Stimulated activated CD8-positive, alpha-beta memory T cell treated with anti-CD3 and anti-CD28 coated beads, Interleukin-4, amount 100 ng/mL, for 4 hours (primary cell): ENCODE measurements at places on chromosomes 11 and 22.

- DNase-seq = no peak
Observed at GRCh38 chr22:23365961-23366360, 185.7 kb downstream of the BCR start.

DNA sequence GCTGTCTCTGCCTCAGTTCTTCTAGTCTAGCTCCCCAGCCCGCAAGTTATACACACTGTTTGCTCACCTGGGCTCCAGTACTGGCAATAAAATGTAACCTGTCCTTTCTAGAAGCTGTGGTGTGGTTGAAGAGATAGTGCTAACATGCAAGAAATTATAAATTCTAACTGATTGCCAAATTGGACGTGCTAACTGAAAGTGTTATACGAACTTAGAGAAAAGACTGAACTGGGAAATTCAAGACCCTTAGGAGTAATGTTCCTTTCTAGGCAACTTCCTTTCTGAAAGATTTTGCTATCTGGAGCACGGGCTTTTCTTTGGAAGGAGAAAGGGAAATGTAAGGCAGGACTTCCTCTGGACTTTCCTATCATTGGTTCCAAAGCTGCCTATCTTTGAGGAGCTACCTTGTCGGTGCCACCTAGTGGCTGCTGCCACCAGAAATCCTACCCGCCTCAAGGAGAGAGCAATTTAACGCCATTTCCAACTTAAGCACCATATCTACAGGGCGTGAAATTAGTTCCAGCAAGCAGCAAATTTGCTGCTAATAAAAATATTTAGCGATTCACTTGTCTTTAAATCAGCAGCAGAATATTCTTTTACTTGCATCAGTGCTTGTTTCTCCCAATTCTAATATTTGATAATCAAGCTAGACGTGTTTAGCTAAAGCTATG is 12.7 kb upstream of the TMEM218 start:
- no peak for DNase-seq

DNA sequence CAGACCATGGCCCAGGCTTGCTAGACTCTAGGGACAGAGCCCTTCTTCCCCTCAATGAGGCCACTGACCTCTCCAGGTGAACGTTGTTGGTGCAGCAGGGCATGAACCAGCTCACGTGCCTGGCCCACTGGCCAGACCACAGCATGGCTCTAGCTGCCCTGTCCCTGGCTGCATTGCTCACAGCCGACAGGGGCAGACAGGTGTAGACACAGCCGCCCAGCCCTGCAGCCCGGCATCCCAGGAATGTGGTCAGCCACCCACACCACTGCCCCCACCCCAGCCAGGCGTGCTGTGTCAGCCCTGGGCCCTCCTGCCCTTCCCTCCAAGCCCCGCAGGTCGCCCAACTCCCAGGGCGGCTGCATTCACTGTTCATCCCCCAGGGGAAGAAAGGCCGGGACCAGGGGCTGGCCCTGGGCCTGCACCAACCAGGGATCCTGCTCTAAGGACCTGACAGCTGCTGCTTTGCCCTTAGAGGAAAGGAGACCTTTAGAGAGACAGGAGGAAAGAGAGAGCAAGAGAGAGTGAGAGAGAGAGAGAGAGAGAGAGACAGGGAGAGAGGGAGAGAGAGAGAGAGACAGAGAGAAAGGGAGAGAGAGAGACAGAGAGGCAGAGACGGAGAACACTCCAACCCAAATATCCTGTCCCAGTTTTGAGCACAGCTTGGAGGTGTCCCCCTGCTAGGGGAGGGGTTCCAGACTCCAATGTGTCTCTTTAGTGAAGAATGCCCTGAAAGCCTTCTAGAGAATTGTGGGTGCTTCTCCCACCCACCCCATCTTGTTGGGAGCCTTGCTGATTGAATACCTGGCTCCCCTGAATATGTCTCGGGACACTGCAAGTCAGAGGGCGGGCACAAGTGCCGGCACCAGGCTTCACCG is 44.2 kb upstream of the LINC01488 start:
- no peak for DNase-seq

GRCh38 chr22:35743326-35743860 is 25.7 kb downstream of the APOL5 start:
- no peak for DNase-seq

- DNase-seq = no peak
Observed at GRCh38 chr11:128741916-128742315, 48.0 kb downstream of the FLI1 start.

DNA sequence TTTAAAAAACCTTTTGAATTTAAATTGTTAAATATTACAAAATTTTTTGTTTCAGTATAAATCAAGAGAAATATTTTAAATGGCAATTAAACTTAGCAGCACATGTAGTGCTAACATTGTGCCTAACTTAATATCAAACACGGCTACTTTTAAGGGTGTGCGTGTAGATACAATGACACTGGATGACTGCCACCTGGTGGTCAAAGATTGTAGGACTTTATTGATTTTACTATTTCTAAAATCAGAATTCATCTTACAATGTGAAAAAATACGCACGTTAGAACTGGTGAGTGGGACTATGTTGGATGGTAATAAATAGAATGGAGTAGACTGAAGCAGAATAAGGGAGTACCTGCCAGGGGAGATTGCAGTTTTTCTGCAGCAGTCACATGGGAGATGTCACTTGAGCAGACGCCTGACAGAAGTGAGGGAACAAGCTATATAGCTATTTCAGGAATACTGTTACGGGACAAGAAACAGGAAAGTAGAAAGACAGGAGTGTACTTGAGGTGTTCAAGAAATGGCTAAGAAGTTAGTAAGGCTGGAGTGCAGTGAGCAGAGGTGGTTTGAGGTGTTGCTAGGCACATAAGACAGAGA is 52.9 kb downstream of the UVRAG start:
- peak; percentile 14 for DNase-seq

DNA sequence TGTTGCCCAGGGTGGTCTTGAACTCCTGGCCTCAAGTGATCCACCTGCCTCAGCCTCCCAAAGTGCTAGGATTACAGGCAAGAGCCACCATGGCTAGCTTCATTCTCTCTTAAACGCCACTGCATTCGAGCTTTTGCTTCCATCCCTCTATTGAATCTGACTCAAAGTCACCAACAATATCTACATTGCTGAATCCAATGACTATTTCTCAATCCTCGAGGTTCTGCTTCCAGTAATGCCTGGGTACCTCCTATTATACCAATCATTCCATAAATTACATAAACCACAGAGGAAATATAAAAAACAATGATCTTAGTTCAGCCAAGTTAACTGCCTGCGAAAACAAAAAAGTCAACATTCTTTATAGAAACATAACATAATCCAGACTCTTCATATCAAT is 11.9 kb upstream of the NXF1 start:
- no peak for DNase-seq

- DNase-seq = no peak
Observed at GRCh38 chr11:20808328-20808727, 138.9 kb downstream of the NELL1 start.

GRCh38 chr11:129280027-129280811 is 88.1 kb upstream of the ARHGAP32 start:
- no peak for DNase-seq

DNA sequence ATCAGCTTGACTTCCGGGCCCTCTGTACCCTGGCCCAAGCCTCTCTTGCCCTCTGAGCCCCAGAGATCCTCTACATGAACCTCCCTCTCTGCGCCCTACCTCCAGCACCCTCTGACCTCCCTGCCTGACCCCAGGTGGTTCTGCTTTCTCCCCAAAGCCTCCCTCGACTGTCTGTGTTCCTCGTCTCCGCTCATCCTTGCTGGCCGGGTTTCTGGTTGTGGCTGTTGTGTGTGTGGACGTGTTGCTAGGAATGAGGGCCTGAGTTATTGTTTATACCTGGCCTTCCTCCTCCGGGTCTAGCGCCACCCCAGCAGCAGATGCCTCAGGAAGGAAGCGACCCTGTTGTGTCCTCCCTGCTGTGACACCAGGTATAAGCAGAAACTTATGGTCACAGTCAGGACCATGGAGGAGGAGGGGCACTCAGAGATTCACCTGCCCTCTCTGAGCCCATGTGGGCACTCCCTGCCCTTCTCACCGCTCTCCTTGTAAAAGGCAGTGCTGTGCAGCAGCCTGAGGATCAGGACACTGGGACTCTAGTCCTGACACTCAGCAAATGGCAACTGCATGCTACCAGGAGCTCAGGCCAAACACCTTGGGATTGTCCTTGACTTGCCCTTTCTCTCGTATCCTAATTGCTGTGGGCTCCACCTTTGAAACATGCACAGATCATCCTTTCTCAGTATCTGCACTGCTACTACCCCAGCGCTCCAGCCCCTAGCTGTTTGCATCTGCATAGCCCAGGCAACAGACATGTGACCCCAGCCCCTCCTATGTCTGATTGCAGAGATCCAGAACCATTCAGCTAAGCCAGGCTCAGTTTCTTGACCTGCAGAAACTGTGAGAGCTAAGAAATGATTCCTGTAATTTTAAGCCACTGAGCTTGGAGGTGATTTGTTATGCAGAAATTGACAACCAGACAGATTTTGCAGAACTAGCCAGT is 140.1 kb downstream of the ST3GAL4 start:
- no peak for DNase-seq

GRCh38 chr11:113331441-113331840 is 17.1 kb downstream of the TTC12 start:
- DNase-seq = no peak

DNA sequence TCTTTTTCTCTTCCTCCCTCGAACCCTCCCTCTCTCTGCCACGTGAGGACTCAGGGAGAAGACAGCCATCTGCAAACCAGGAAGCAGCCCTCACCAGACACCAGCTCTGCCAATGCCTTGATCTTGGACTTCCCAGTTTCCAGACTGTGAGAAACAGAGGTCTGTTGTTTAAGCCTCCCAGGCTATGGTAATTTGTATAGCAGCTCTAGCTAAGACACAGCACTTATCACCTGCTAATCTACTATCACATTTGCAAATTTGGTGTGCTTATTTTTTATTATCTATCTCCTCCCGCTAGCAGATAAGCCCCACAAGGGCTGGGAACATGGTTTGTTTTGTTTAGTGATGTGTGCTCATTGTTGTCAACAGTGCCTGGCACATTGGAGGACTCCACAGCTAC is 124.8 kb upstream of the OPCML start:
- DNase-seq = no peak

DNA sequence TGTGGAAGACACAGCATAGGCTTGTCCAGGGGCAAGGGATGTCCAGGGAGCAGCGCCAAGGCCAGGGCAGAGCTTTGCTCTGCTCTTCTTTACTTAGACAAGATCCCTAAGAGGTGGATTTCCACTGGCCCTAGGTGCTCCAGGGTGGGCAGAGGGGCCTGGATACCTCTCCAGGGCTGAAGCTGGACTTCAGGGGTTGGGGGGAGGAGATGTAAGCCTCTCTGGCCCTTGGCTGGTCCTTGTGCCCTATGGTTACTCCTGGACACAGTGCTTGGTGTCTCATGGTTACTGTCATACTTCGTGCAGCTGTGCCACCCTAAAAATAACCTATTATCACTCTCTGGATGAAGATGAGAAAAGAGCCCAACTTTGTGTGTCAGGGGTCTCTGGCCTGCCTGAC is 12.9 kb upstream of the KCNJ11 start:
- no peak for DNase-seq

- DNase-seq = no peak
Observed at GRCh38 chr11:44578279-44578678, 12.8 kb downstream of the CD82 start.

DNA sequence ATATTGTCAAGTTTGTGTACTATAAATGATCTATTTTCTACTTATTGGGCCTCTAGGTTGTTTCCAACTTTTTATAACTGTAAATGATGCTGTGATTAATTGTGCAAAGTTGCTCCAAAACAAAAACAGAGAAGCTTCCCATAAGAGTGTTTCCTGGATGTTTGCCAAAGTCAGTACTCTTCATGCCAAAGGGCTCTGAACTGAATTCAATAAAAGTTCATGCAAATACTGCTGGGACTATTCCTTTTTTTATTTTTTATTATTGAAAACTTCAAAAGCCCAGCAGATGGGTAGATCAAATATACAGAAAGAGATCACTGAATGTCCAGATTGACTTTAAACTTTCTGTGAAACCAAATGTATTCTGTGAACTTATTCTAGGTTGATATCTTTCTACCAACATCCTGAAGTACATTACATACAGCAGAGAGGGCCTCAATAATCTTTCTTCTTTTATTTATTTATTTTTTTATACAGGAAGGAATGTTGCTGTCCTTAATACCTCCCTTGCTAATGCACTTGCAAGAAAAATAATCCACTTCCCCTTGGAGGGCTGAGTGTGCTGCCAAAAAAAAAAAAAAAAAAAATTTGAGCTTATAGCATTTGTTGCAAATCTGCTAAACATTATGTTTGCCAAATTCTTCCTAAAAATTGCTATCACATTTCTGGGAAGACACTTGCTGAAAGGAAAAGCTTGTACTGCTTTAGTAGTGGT is 53.0 kb downstream of the CTSC start:
- DNase-seq = no peak

GRCh38 chr11:88739524-88739923 is 326.3 kb downstream of the GRM5 start:
- DNase-seq = no peak

GRCh38 chr11:119800619-119801018 is 71.6 kb upstream of the NECTIN1 start:
- no peak for DNase-seq

DNA sequence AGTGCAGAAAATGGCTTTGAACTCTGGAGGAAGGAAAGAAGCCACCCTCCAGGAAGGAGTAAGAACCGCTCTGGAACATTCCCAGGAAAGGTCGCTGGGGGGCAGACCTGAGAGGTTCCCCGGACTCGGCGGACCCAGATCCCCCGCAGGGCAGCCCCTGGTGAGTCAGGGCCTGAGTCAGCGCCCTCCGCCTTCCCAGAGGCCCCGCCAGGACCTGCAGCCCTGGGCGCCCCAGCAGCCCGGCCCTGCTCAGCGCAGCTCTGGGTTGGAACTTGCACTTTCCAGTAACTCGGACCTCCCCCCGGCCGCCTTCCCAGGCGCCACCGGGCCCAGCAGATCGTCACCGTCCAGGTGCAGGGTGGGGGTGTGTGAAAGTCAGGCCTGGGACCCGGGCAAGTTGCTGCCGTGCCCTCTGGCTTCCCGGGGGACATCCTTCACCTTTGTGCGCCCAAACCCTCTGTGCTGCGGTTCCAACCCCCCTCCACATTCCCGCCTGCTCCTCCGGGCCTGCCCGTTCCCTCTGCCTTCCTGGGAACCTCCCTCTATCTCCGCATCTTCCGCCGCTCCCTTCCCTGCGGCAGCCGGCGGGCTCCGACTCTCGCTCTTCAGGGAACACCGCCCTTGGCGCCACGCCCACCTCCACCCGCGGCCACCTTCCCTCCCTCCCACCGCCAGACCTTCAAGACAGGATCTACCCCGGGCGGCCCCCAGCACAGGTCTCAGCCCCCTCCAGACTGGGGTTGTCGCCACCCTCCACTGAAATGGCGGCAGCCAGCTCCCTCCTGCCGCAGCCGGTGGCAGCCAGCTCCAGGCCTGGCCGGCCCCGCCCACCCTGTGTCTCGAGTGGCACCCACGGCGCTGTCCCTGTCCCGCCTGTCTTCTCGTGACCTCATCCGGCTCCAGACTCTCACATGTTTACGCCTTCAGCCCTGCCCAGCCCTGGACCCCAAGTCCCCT is 36.8 kb upstream of the WNT7B start:
- DNase-seq = peak; percentile 81

GRCh38 chr22:23285734-23286133 is 105.4 kb downstream of the BCR start:
- no peak for DNase-seq
